ENCODE measurements at places on chromosomes 16 and 17.

GRCh38 chr17:77286641-77287431 lies 146.1 kb downstream of the SEC14L1 start:
- DNase-seq, result no peak

DNA sequence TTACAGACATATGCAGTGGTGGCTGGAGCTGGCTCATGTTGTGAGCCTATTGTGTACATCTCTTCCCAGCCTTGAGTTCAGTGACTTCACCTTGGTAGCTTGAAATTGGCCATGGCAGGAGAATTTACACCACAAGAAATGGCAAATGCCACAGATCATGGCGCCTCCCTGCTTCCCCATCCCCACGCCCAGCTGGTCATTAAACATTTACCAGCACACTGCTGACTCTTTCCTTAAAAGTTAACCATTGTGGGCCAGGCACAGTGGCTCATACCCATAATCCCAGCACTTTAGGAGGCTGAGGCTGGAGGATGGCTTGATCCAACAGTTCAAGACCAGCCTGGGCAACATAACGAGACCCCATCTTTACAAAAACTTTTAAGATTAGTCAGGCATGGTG lies 22.6 kb upstream of the ITGB4 start:
- no peak for DNase-seq

- no peak for DNase-seq
Observed at GRCh38 chr17:20800146-20800545, 220.6 kb downstream of the CDRT15L2 start.

DNA sequence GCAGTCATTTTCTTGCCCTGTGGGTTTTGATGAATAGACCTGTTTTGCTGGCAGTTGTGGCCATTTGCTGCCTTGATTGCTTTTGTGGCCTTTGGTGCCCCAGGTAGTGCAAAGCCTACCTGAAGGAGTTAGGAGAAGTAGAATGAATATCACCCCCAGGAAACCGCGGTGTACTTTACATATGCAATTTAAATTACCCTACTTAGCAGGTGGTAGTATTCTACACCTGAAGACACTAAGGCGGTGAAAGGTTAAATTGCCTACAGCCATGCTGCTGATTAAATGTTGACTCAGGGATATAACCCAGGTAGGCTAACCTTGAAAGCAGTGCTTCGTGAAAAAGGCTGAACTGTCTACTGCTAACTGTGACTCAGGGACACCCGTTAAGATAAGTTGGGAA lies 27.2 kb upstream of the WWOX start:
- no peak for DNase-seq

DNA sequence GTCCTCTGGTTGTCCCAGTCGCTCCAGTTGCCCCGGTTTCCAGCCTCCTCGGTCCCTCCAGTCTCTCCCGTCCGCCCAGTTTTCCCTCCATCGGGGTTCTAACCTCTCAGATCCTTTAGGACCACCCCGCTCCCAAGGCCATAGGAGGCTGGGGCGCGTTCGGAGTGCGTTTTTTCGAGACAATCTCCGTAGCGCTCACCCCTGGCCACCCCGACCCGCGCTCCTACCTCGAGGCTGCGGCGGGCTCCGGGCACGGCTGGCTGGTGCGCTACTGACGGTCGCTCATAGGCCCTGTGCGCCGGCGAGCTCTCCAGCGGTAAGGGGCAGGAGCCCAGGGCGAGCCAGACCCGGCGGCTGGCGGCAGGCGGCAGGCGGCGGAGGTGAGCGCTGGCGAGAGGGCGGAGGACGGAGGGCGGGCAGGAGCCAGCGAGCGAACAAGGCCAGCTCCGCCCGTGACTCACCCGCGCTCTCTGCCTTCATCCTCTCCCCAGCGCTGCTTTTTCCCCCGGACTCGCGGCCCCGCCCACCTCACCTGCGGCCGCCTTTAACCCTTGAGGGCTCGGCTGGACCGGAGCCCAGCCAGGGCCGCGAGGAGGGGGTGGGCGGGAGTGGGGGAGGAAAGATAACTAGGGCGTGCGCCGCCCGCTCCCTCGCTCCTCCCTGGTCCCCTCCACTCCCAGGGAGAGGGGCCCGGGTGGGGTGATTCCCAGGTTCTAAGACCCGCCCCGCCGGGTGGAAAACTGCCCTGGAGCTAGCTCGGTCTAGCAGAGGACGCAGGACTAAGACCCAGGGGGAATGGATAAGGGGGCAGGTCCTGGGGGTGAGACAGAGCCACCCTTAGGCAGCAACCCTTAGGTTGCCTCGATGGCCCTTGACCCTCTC lies at the start of gene SP6:
Gene SP6 (minus strand): TSS at position 472 of the 882 bp plus-strand sequence. CDS start 2,734 bp downstream, outside the sequence.
- DNase-seq, result no peak

- DNase-seq, result no peak
Observed at GRCh38 chr16:28603381-28604185, 6.3 kb downstream of the SULT1A1 start.
